Uterus (tissue), 4 donors: ENCODE measurements at places on chromosomes 16 and 17. TPM values are rescaled to one million over a fixed set of nuclear protein-coding genes. Genes with fewer than 3 reads are reported as not detected.
A peak's percentile ranks its signal among the peaks of the same experiment; 100 is the strongest.

Gene DYNLRB2
- not detected for total RNA-seq

- peak; percentile 27 for DNase-seq
These were observed 14.4 kb downstream of the TBKBP1 start for GRCh38 chr17:47708312-47708863.

DNA sequence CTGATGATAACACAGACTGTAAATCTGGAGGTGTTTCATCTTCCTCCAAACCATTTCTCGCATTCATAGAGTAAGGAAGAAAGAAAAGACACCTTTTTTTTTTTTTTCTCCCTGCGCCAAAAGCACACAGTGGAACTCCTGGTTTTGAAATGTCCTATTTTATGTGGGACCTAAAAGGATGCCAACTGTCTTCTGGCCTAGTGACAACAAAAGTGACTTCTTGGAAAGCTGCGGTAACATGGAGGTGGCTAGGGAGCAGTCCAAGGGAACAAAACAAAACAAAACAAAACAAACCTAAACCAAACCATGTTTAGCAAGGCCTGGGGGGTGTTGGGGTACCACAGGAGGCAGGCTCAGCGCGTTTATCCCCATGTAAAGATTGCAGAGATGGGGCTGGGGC is 174.8 kb downstream of the XYLT1 start:
- DNase-seq: no peak

- DNase-seq: no peak
These were observed at the start of gene GP2 for GRCh38 chr16:20327444-20328041. Gene GP2 (minus strand): TSS chr16:20327513. CDS start chr16:20326431, 1,082 bp downstream.

- DNase-seq: peak; percentile 72
These were observed 8.0 kb downstream of the FLYWCH1 start for GRCh38 chr16:2919511-2920255.

- no peak for DNase-seq
These were observed 11.4 kb upstream of the CACNG1 start for GRCh38 chr17:67032985-67033384.

- no peak for DNase-seq
These were observed 24.0 kb downstream of the PITPNC1 start for GRCh38 chr17:67401106-67401505.

Gene C16orf46
- total RNA-seq: 1.9 TPM

DNA sequence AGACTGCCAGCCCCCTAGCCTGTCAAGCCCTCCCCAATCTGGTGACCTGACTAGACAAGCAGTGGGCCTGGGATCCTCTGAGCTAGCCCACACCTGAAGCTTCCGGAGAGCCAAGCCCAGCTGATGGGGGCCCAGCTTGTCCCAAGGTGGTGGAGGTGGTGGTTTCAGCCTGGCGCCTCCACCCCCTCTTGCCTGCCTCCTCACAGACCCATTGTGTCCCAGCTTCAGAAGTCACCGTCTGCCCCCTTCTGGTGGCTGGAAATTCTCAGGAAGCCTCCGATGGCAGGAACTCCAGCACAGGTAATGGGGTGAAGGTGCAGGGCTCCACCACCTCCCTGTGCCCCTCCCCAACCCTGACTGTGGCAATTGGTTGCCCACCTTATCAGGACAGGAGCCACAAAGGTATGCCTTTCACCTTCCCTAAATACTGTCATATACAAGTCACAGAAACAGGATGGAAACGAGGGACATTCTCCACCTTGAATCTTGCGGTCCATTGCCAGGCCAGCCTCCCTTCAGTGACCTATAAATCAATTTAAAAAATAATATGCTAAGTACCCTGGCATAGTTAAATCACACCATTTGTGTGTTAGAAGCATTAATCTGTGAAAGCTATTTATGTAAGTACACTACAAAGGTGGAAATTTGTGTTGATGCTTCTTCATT is 66.0 kb upstream of the ZNF423 start:
- DNase-seq: peak; percentile 59
